ENCODE measurements at places on chromosomes 6 and 20.

- DNase-seq: no peak
These were observed 191.9 kb downstream of the MOXD1 start for GRCh38 chr6:132209351-132209750.

- no peak for DNase-seq
These were observed 261.9 kb downstream of the PHF3 start for GRCh38 chr6:63897459-63897858.

DNA sequence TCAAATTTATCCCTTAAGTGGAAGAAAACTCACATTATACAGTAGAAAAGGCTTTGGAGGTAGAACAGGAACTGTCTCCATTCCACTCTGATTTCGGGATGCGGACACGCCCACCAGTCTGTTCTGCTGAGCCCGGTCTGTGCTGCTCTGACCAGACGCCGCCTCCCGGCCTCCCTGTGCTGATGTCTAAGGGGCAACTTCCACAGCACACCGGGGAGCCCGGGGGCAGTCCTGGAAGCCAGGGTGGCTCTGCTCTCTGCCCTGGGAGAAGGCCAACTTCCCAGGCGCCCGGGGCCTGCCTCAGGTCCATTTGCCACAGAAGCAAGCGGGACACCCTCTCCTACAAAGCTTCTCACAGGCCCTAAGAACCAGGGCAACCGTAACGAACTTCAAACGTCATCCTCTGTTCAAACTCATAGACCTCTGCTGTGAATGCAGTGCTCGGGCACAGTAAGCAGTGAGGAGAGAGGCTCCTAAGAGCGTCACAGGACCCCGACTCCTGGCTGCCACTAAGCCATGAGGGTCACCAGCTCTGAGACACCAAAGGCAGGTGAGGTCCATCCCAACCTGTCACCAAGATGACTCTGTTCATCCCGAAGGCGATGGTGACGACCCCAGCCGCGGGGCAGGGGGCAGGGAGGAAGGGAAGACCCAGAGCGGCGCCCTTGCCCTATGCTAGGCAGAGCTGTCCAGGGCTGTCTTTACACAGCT, 5.6 kb downstream of the TAF4 start:
- DNase-seq: no peak

DNA sequence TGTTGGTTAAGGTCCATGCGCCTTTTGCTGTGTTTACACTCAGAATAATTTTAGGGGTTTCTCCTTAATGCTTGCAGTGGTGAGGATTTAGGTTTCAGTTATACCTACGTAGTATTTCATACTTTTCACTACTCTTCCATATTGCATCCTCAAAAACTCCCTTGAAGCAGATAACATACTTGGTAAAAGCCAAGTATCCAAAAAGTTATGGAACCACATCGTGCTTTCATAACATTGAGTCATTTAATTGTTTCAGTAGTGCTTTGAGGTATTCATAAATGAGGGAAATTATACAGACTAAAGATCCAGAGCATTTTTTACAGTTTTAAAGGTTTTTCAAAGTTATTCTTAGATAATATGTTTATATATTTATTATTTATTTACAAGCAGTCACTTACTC, 4.0 kb upstream of the ATXN1 start:
- no peak for DNase-seq

GRCh38 chr6:168620578-168620977, 179.6 kb downstream of the SMOC2 start:
- DNase-seq: no peak

- no peak for DNase-seq
These were observed 31.1 kb downstream of the PHACTR2 start for GRCh38 chr6:143708889-143709288.

GRCh38 chr20:4261333-4262284, 246.3 kb upstream of the RNF24 start:
- DNase-seq: no peak

GRCh38 chr6:11329726-11330412, 97.4 kb upstream of the NEDD9 start:
- DNase-seq: no peak

DNA sequence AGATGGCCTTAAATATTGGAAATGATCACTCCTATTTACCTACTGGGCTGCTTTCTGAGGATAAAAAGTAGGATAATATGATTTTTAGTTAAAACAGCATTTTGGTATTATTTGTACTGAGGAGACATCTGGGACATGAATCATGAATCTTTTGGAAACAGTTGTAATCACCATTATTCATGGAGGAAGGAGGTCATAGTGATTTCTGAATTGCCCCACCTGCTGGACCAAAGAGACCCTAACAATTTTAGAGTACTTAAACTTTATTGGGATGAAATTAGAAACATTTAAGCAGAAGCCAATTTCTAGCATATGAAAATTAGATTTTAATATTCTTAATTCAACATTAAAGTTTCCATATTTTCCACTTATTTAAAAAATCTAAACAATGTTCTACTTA, 108.4 kb upstream of the SIM1 start:
- peak; percentile 23 for DNase-seq

- peak; percentile 67 for DNase-seq
These were observed 19.6 kb upstream of the FERMT1 start for GRCh38 chr20:6142348-6142993.

GRCh38 chr20:50848341-50848808, 53.5 kb downstream of the BCAS4 start:
- DNase-seq: no peak

DNA sequence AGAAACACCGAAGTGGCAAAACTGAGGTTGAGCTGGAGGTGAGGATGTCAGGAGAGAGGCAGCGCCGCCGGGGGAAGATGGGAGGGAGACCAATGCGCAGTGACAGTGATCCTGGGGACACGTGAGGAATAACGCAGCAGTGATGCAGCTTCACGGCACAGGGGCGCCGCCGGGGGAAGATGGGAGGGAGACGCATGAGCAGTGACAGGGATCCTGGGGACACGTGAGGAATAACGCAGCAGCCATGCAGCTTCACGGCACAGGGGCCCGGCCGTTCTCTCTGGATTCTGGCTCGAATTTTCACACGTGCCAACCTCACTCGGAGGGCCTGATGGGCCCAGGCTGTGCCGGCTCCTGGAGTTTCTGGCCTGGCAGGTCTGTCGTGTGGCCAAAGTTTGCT, 94.7 kb downstream of the SMOC2 start:
- no peak for DNase-seq

GRCh38 chr20:63377256-63377941, 16.2 kb upstream of the CHRNA4 start:
- DNase-seq: no peak
